Hematopoietic multipotent progenitor cell treated with erythropoietin and hydrocortisone succinate and interleukin-3 and kit ligand, for 15 days (in vitro differentiated cells): ENCODE measurements at places on chromosomes 16 and 17.
A peak's percentile ranks its signal among the peaks of the same experiment; 100 is the strongest.

DNA sequence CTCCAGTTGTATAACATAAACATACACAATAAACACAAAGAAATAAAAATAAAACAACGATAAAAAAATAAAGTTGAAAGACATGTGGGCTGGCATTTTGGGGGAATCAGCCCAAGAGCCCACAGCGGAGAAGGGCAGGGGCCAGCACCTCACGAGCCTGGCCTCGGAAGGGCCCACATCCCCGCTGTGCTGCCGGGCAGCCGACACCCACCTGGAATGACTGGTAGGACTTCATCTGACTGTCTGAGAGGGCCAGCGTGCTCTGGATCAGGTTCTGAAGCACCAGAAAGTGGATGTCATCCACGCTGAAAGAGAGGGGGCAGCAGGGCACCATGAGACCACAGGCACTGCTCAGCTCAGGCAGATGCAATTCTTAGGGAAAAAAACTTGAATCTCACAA is 73.5 kb downstream of the GTF3C1 start:
- no peak for DNase-seq

- DNase-seq, result no peak
These were observed 55.0 kb downstream of the AMFR start for GRCh38 chr16:56370185-56370874.

DNA sequence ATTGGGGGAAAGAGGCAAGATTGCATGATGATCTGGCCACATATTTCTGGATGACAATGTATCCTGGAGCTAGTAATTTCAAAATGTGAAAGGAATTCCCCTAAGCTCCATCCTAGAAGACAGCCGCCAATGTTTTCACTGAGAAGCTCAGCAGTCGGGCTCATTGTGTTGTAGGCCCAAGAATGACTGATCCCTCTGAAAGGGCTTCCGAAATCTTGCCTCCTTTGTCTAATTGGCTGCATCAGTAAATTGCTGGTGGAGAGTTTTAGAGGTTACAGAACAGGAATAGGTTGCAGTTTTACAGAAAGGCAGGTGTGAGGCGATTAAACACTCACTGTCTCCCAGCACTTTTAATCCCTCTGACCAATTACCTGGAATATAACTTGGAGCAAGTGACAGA is 464.1 kb upstream of the SALL1 start:
- DNase-seq, result no peak

GRCh38 chr17:33463887-33464286 is 170.8 kb upstream of the ASIC2 start:
- no peak for DNase-seq

GRCh38 chr17:57294629-57295501 is 38.5 kb downstream of the MSI2 start:
- peak; percentile 36 for DNase-seq

DNA sequence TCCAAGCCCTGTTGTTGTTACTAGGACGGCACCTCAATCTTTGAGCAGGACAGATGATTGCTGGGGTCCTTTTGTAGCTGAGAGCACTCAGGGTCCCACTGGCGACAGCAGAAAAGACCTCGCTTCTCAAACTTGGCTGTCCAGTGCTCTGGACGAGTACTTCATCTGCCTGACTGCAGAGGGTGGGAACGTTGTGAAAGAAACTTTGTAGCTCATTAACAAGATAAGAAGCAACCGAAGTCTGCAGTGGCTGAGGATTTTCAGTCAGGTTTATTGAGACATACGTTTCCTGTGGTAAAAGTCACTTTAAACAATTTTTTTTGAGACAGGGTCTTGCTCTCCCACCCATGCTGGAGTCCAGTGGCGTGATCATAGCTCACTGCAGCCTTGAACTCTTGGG is 191.7 kb downstream of the PRKCB start:
- DNase-seq, result no peak

- no peak for DNase-seq
These were observed 103.8 kb downstream of the ANKRD11 start for GRCh38 chr16:89386306-89387185.

DNA sequence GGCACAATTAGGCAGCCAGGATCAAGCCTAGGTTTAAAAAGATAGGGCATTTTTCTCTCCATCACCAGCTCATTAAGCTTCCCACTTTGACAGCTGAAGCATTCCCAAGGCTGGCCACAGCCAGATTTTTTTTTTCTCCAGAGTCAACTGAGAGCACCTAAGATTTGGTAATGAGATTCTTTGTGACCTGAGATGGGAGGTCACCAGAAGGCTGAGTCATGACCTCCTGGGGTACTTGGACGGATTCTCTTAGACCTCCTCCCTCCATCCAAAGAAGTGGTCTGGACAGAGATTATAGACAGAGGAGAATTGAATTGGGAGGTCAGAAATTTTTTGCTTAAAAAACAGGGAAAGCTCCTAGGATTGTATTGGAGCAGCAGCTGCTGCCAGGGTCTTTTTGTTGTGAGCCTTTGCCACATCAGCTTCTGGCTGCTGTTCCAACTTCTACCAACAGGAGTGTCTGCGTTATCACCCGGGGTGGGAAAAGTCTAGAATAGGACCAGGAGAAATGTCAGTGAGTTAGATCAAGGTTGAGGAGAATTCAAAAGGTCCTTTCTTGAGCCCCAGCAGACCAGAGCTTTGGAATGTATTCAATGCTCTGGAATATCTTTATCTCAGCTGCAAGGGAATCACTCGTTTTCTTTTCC is 221.2 kb upstream of the N4BP1 start:
- DNase-seq, result no peak

DNA sequence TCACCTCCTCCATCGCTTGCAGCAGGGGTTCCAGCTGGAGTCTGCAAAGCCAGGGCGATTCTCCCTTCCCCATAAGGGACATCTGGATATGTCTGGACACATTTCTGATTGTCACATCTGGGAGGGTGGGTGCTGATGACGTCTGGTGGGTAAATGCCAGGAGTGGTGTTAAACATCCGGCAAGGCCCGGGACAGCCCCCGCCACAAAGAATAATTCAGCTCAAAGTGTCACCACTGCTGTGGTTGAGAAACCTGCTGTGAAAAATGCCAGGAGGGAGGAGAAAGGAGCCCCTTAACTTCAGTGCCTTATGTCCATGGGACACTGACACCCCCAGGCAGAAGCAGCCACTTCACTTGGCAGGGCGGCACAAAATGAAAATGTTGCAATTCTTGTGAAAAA is 179.4 kb upstream of the SDK2 start:
- DNase-seq, result no peak

- no peak for DNase-seq
These were observed 191.0 kb downstream of the SPECC1 start for GRCh38 chr17:20200016-20200795.

DNA sequence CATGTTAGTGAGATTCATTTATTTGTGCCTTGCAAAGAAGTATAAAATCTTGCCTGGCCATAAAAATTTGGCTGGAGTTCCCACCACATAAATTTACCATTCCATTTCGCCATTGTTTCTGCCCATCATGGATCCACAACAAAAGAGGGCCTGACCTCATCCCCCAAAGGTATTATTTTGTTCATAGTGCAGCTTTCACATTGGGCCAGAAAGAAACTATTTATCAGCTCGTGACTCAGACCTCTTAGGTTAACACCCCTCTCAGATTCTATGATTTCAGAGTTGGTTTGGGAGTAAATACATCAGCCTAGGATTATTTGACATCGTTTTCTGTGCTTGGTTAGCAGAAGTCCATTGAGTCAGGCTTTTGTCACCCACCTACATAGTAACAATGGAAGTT is 108.1 kb downstream of the SHISA6 start:
- no peak for DNase-seq

- DNase-seq, result no peak
These were observed 27.2 kb upstream of the TOB1 start for GRCh38 chr17:50893183-50893993.

DNA sequence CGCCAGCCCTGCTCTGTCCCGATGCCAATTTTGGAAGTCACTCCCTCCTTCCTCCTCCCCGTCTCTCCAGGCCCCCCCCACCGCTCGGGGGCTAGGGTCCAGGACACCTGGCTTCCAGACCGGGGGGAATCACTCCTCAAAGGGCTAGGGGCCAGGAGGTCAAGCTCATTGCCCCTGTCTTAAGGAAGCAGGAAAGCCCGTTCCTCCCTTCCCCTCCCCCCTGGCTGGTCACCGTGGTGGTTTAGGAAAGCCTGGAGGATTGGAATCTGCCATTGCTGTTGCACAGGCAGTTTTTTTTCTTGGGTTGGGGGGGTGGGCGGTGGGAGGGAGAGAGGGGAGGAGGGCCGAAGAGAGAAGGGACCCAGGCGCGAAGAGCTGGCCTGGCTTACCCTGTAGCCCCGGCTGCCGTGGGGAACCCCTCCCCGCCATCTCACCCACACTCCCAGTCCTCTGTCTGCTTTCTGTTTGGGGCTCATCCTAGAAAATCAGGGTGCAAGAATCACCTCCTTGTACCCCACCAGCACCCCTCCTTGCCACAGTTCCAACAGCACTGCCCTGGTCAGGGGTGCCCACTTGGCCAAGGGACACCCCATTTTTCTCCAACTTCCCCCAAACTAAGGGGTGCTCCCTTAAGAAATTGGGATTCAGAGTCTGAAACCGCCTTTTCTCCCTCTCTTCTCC is 2.9 kb upstream of the BCL6B start:
- no peak for DNase-seq

DNA sequence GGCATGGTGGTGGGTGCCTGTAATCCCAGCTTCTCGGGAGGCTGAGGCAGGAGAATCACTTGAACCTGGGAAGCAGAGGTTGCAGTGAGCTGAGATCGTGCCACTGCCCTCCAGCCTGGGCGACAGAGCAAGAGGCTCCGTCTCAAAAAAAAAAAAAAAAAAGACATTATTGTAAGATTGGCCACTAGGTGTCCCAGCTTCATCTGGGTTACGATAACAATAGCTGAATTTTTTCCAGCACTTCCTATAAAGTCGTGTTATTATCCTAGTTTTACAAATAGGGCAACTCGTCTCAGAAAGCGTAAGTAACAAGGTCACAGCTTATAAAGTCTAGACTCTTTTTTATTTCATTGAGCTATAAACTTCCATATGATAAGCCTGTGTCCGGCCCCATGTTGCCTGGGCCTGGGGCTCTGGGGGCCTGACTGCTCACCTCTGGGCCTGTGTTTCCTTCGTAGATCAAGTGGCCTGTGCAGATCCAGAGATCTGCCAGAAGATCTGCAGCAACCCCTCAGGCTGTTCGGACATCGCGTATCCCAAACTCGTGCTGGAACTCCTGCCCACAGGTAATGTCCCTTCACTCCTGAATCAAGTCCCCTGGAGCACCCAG is 60.5 kb downstream of the SLC5A11 start:
- DNase-seq, result peak; percentile 16

- DNase-seq, result no peak
These were observed 3.8 kb upstream of the NGFR start for GRCh38 chr17:49491192-49491769.

- DNase-seq, result no peak
These were observed 63.3 kb downstream of the RBFOX3 start for GRCh38 chr17:79547586-79547985.

DNA sequence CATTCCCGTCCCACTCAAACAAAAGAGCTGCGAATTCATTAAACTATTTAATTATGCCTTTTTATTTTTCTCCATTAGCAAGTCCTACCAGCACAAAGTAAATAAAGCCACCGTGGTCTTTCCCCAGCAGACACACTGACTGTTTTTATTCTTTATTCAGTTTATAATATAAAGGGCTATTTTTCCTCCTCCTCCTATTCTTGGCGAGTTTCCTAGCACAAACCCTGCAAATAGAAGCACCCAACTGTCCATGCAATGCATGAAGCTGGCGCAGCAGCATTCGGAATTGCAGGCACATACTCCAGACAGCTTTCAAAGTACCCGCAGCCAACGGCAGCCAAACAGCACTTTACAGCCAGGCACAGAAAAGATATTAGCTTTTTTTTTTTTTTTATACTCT is 583.4 kb upstream of the PSMD7 start:
- DNase-seq, result no peak

DNA sequence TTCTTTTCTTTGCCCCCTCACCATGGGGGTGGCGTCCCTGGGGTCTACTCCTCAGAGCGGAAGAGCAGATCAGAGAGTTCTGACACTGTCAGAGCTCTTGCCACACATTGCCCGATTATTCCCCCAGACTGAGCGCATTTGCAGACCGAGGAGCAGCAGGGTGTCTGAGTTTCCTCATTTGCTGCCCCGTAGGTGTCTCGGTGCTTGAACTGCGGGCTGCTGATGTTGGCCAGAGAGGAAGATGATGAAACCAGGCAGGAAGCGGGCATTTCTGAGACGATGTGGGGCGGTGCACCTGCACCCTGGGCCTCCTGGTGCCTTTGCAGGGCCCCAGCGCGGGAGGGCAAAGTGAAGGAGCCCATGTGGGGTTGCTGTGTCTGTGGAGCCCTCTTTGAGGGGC is 55.2 kb downstream of the ARSG start:
- DNase-seq, result no peak

DNA sequence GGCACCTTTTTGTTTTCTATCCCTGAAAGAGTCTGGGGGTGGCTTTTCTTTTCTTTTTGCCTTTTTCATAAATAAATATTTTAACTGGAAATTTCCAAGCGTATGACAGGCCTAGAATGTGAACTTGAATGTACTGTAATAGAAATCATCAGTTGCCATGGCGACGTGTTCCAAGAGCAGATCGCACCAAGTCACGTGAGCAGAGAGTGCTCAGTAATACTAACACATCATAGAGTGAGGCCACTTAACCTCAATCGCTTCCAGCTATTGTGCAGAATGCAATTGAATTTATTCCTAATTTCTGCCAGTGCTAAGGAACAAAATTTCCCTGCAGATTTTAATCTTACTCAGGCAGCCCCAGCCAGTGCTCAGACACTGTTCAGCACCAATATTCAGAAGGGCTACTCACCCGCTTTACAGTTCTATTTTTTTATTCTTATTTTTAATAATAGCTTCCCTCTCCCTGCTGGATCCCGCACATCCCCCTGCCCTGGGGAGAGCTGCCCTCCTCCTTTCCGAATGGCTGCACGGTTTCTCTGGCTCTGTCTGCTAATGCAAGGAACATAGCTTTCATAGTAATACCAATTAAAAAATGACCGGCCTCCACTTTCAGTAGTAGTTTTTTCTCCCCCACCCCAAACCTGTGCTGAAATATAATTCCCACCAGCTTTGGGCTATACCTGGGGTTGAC is 26.2 kb upstream of the PMFBP1 start:
- no peak for DNase-seq

DNA sequence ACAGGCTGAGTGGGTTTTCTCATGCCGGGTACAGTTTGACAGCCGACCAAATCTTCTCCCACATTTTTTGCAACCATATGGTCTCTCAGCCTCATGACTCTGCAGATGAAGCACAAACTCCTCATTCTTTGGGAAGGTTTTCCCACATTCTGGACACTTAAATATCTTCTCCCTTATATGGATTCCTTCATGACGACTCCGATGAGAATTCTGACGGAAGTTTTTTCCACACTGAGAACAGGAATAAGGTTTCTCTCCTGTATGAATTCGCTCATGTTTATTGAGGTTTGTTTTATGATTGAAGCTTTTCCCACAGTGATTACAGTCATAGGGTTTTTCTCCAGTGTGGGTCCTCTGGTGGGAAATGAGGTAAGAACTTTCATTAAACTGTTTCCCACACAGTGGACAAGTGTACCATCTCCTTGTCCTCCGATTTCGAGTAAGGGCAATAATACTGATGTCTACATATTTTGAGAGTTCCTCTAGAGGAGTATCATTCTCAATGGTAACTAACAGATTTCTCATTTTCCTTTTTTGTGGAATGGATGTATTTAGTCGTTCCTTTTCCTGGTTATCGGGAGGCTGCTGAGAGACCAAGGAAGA is 10.9 kb downstream of the ZNF200 start:
- no peak for DNase-seq
